ENCODE measurements at places on chromosomes 3 and 15. TPM values are rescaled to one million over a fixed set of nuclear protein-coding genes. Genes with fewer than 3 reads are reported as not detected.

DNA sequence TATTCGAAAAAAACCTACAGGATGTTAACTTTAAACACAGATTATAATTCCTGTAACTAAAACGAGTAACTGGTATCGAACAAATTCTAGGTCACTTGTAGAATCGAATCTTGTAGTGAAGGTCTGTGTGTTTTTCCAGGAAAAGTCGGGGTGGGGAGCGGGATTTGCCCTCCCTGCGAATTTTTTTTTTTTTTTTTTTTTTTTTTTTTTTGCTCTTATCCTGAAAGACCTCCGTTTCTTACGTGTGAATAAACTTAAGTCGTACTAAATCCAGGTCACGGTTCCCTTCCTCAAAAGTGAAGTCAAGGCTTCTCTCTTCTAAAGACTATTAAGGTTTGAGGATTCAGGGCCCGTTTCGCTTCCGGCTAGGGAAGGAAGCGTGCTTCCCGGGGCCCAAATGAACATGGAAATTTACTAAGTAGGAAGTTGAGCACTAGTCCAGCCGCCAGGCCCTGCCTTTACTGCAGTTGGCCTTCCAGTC, 770 bp downstream of the TBC1D5 start:
- H3K4me3 ChIP-seq, result peak overlapping the region; percentile 72
- H3K27me3 ChIP-seq, result no peaks in the 10 kb centered on the region
- H3K4me1 ChIP-seq, result peaks cover 23% of the 10 kb centered on the region
- no peak for DNase-seq
- H3K27ac ChIP-seq, result peak overlapping the region; percentile 99

DNA sequence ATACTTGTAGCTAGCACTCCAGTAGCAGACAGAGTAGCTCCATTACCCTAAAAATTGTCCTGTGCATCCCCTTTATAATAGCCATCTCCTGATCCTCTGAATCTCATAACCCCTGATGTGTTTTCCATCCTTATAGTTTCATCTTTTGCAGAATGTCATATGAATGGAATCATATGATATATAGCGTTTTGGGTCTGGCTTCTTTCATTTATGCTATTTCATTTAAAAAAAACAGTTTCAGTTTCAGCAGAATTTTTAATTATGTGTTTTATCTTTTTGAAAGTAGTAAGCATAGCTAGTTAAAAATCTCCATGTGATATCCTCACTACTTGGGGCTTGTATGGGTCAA, 132.7 kb downstream of the KLF13 start:
- H3K27me3 ChIP-seq, result no peaks in the 10 kb centered on the region
- no peak overlapping the region for H3K4me3 ChIP-seq
- H3K27ac ChIP-seq, result no peak overlapping the region
- no peaks in the 10 kb centered on the region for H3K4me1 ChIP-seq
- H3K36me3 ChIP-seq, result no peaks in the 10 kb centered on the region
- no peak for DNase-seq

DNA sequence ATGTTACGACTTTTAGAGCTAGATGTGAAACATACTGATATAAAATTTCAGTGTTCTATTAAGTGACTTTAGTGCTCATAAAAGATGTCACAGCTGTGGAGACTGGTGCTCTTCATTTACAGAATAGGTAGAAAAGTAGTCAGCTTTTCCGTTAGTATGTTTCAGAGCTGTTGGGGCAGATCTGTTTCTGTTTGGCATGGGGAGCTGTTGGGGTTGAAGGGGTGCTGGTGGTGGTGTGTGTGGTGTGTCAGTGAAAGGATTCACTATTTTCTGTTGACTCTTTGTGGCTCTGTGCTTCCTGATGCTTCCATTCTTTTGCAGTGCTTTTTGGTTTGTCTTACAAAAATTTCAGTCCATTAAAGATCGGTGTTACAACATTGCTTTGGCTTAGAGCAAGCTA, 3.2 kb downstream of the UBE2E2 start:
- no peaks in the 10 kb centered on the region for H3K36me3 ChIP-seq
- H3K27me3 ChIP-seq, result no peaks in the 10 kb centered on the region
- no peak overlapping the region for H3K4me3 ChIP-seq
- no peak for DNase-seq
- no peak overlapping the region for H3K27ac ChIP-seq

The CNTN3 gene
- 2.5 TPM for total RNA-seq

DNA sequence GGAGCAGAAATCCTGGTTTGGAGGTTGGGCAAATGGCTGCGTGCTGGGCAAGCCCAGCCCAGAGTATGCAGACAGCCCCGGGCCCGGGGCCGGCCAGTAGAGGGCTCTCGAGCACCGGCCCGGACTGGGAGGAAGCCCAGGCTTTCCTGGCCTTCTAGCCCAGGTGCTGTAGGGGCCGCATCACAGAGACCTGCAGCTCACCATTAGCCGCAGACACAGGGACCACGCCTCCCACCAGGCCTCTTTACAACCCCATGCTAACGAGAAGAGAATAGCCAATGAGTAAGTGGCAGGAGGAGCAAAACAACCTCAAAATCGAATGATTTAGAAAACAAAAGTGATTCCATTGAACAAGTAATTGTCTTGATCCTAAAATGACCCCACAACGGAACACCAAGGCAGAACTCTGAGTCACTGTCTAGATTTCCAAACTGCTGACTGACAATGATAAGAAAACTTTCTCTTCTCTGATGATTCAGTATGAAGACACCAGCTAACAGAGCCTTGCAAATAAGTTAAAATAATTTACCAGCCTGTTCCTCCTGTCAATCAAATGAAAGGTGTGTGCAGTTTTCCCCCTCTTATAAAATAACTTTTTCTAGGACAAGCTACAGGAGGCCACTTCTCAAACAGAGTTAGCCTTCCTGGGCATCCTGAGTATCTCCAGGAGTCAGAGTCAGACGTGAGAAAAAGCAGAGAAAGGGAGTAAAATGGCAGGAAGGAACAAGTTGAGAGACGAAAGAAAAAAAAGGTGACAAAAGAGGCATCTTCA, 102.2 kb downstream of the DGKG start:
- peak; percentile 63 for DNase-seq
- H3K27me3 ChIP-seq, result no peaks in the 10 kb centered on the region
- no peak overlapping the region for H3K4me3 ChIP-seq

Data from right atrium auricular region (tissue), 2 donors.